ENCODE measurements at places on chromosomes 6 and 20. TPM values are rescaled to one million over a fixed set of nuclear protein-coding genes. Genes with fewer than 3 reads are reported as not detected.

Gene DDX43
- polyA plus RNA-seq, result 0.07 TPM

Gene ANKRD66
- polyA plus RNA-seq, result not detected

Gene BTBD3
- polyA plus RNA-seq, result 22.7 TPM

Gene UBE2C
- polyA plus RNA-seq, result 124 TPM

DNA sequence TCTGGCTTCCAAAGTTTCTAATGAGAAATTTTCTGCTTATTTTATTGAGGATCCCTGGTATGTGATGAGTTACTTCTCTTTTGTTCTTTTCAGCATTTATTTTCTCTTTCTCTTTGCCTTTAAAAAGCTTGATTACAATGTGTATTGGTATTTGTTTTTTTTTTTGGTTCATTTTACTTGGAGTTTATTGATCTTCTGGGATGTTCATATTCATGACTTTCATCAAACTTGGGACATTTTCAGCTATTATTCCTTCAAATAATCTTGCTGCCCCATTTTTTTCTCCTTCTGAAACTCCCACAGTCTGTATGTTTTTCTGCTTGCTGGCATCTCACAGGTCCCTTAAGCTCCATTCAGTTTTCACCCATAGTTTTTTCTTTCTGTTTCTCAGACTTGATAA, 102.4 kb downstream of the PRDM13 start:
- H3K4me3 ChIP-seq, result no peak overlapping the region
- no peak overlapping the region for H3K27ac ChIP-seq
- no peaks in the 10 kb centered on the region for H3K36me3 ChIP-seq
- no peak for DNase-seq
- no peaks in the 10 kb centered on the region for H3K4me1 ChIP-seq
- no peaks in the 10 kb centered on the region for H3K27me3 ChIP-seq

GRCh38 chr6:151723152-151723551, 84.3 kb upstream of the ESR1 start:
- H3K4me1 ChIP-seq, result no peaks in the 10 kb centered on the region
- DNase-seq, result no peak
- no peak overlapping the region for H3K4me3 ChIP-seq
- H3K27ac ChIP-seq, result no peak overlapping the region
- no peaks in the 10 kb centered on the region for H3K27me3 ChIP-seq

- no peaks in the 10 kb centered on the region for H3K36me3 ChIP-seq
- no peak overlapping the region for H3K27ac ChIP-seq
- H3K27me3 ChIP-seq, result no peaks in the 10 kb centered on the region
- no peak overlapping the region for H3K4me3 ChIP-seq
- H3K4me1 ChIP-seq, result no peaks in the 10 kb centered on the region
- no peak for DNase-seq
Observed at GRCh38 chr6:164108092-164108491, 693.6 kb downstream of the QKI start.

GRCh38 chr6:148231572-148231971, 111.1 kb upstream of the SASH1 start:
- H3K4me1 ChIP-seq, result peaks cover 4% of the 10 kb centered on the region
- peak; percentile 82 for DNase-seq
- no peaks in the 10 kb centered on the region for H3K27me3 ChIP-seq
- no peak overlapping the region for H3K27ac ChIP-seq
- H3K4me3 ChIP-seq, result no peak overlapping the region

DNA sequence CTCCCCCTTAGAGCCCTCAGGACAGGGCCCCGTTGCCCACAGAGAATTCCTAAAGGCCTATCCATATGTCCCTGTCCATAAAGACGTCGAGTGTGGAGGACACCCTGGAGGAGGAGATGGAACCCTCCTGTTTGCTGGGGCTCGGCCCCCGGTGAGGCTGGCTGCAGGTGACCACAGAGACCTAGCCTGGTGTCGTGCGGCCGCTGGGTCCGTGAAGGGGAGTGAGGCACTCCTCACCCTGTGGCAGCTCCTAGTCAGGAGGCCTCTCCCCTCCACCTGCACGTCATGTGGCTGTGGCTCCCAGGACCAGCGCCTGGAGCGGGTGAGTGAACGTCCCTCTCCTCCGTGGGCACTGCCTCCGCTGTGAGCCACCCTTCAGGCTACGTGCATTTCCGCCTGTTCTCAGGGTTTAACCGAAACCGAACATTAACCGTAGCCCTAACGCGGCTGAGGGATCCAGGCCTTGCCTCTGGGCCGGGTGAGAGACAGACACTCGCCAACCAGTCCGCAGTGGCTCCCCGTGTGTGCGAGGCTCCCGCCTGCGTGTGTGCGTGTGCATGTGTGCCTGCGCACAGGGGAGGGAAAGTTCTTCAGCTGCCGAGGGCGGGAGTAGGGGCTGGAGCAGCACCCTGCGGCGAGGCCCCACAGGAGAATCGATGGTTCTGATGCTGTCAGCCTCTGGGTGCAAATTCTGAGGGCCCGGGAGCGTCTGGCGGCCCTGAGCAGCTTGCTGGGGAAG, 5.9 kb upstream of the TCEA2 start:
- no peaks in the 10 kb centered on the region for H3K36me3 ChIP-seq
- no peak for DNase-seq
- no peak overlapping the region for H3K4me3 ChIP-seq
- peaks cover 7% of the 10 kb centered on the region for H3K27me3 ChIP-seq
- H3K4me1 ChIP-seq, result peaks cover 6% of the 10 kb centered on the region

GRCh38 chr6:125773387-125774341, 17.1 kb upstream of the NCOA7 start:
- H3K4me3 ChIP-seq, result no peak overlapping the region
- H3K36me3 ChIP-seq, result no peaks in the 10 kb centered on the region
- peaks cover 9% of the 10 kb centered on the region for H3K27me3 ChIP-seq
- no peak overlapping the region for H3K27ac ChIP-seq
- H3K4me1 ChIP-seq, result no peaks in the 10 kb centered on the region
- no peak for DNase-seq

DNA sequence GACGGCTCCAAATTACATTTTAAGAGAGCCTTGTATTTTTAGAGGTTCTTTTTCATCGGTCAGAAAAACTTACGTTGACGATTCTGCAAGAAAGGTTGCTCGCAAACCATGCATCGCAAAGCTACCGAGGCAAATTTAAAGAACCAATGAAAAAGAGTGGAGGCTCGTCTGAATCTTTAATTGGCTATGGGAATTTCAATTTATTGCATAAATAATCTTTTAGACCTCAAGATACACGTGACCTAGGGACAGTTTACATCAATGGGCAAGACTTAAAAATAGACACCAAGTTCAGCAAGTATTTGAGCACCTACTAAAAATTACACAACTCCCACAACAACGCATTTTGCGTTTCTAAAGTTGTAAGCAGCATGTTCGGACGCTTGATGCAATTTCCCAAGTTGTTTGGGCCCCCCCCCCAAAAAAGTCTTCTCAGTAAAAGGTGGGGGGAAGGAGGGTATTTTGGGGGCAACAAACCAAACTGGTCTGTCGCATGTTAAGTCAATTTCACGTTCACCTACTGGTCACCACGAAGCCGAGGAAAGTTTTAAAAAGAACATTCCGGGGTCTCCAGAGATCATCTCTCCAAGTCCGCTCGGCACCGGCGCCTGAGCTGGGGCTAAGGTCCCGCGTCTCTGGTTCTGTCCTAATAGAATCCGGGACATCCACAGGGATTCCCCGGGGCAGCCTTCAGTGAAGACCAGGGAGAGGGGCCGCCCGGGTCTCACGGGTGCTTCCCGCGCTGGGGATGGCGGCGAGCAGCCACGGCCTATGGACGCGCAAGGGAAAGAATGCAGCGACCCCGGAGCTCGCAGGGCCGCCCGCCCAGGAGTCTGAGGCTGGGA, 851 bp downstream of the SNX5 start:
- peaks cover 10% of the 10 kb centered on the region for H3K4me1 ChIP-seq
- DNase-seq, result peak; percentile 63
- peak overlapping the region; percentile 99 for H3K27ac ChIP-seq
- H3K36me3 ChIP-seq, result peaks cover 8% of the 10 kb centered on the region
- H3K4me3 ChIP-seq, result peak overlapping the region; percentile 83

DNA sequence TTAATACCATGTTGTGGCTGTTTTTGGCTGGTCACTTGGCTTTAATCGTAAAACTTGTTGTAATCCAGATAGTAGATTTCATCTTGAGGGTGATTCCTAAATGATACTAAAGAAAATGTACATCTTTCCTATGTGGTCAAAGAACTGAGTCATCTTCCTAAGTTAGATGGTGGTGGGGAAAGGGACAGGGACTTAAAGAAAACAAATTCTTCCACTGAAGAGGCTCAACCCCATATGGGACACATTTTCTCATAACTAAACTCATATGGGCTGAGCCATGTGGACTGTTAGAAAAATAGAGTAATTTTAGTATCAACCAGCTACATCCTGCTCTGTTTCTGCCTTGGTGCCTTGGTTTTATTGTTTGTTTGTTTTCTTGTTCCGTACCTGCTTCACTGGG, 155.8 kb downstream of the TSHZ2 start:
- DNase-seq, result no peak
- no peak overlapping the region for H3K4me3 ChIP-seq
- no peak overlapping the region for H3K27ac ChIP-seq
- no peaks in the 10 kb centered on the region for H3K27me3 ChIP-seq

- H3K4me3 ChIP-seq, result no peak overlapping the region
- peaks cover 2% of the 10 kb centered on the region for H3K36me3 ChIP-seq
- H3K27me3 ChIP-seq, result no peaks in the 10 kb centered on the region
- peaks cover 6% of the 10 kb centered on the region for H3K4me1 ChIP-seq
Observed at GRCh38 chr6:138491017-138491416, 8.3 kb downstream of the NHSL1 start.

- H3K36me3 ChIP-seq, result no peaks in the 10 kb centered on the region
- no peak overlapping the region for H3K4me3 ChIP-seq
- H3K27me3 ChIP-seq, result peaks cover 55% of the 10 kb centered on the region
- no peak overlapping the region for H3K27ac ChIP-seq
- H3K4me1 ChIP-seq, result no peaks in the 10 kb centered on the region
Observed at GRCh38 chr20:62607366-62608217, 34.7 kb upstream of the SLCO4A1 start.

DNA sequence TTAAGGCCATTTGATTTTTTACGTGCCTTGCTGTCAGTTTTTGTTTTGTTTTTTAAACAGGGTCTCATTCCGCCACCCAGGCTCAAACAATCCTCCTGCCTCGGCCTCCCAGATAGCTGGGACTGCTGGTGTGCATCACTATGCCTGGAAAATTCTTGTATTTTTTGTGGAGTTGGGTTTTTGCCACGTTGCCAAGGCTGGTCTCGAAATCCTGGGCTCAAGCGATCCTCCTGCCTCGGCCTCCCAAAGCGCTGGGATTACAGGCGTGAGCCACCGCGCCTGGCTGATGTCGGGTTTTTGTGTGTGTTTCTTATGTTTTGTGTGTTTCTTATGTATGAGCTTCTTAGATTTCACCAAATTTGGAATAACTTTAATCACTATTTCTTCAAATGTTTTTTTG, 104.8 kb downstream of the TAF4 start:
- no peak overlapping the region for H3K27ac ChIP-seq
- no peaks in the 10 kb centered on the region for H3K36me3 ChIP-seq
- H3K27me3 ChIP-seq, result peaks cover 15% of the 10 kb centered on the region
- DNase-seq, result no peak
- H3K4me1 ChIP-seq, result no peaks in the 10 kb centered on the region

GRCh38 chr20:61832181-61832580, 233.5 kb downstream of the TAF4 start:
- no peaks in the 10 kb centered on the region for H3K36me3 ChIP-seq
- no peak overlapping the region for H3K27ac ChIP-seq
- no peak for DNase-seq
- no peak overlapping the region for H3K4me3 ChIP-seq
- no peaks in the 10 kb centered on the region for H3K4me1 ChIP-seq
